Activated CD8-positive, alpha-beta T cell treated with anti-CD3 and anti-CD28 coated beads, Interleukin-2, amount 10 ng/mL, durations not matched to agents 7 days and 5 days (primary cell): ENCODE measurements at places on chromosomes 3 and 15.

DNA sequence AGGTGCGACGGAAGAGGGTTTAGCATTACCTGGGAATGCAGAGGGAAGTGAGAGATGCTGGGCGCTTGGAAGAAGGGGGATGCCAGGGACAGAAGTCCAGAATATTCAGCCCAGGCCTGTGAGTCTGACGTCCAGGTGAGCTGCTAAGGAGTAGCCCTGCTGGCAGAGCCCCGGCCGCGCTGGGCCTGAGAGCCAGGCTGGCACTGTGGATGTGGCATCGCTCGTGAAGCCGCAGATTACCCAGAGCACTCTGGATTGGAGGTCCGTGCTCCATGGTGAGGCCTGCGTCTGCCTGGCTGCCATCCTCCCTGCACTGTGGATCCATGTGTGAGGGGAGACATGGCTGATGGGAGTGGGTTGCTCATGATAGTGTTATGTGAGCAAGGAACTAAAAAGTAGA is 14.5 kb downstream of the MAN2A2 start:
- no peak overlapping the region for H3K27ac ChIP-seq
- H3K27me3 ChIP-seq, result no peaks in the 10 kb centered on the region
- peaks cover 80% of the 10 kb centered on the region for H3K36me3 ChIP-seq
- no peak overlapping the region for H3K4me3 ChIP-seq
- no peak for DNase-seq

- peaks cover 71% of the 10 kb centered on the region for H3K27me3 ChIP-seq
- H3K4me1 ChIP-seq, result peaks cover 7% of the 10 kb centered on the region
- peak within 1 kb of the TSS; percentile 21 for H3K4me3 ChIP-seq
Measured at GRCh38 chr3:36763850-36764703, at the start of gene DCLK3. Gene DCLK3 (minus strand): TSS chr3:36764553. CDS start chr3:36764263, 290 bp downstream.

GRCh38 chr15:88208396-88208795 is 48.1 kb downstream of the NTRK3 start:
- no peak overlapping the region for H3K27ac ChIP-seq
- no peaks in the 10 kb centered on the region for H3K36me3 ChIP-seq
- peaks cover 18% of the 10 kb centered on the region for H3K27me3 ChIP-seq
- DNase-seq, result no peak
- no peak overlapping the region for H3K4me3 ChIP-seq
- H3K4me1 ChIP-seq, result no peaks in the 10 kb centered on the region

DNA sequence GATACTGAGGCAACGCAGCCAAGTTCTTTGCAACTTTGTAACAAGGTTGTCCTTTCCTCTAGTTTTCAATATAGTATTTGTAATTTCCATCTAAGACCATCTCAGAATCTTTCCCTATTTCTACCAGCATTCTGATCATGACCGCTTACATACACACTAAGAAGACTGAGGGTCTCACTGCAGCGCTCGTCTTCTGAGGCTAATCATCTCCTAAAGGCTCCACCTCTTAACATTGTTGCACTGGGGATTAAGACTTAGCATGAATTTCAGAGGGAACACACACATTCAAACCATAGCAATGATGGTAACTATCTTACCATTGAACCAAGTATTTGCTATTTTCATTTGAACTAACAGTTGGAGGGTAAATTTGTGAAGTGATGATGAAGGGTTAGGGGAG is 463.3 kb upstream of the CCDC54 start:
- no peaks in the 10 kb centered on the region for H3K36me3 ChIP-seq
- H3K4me1 ChIP-seq, result no peaks in the 10 kb centered on the region
- H3K4me3 ChIP-seq, result no peak overlapping the region
- H3K27ac ChIP-seq, result no peak overlapping the region

GRCh38 chr15:79897701-79898113 is 893 bp upstream of the MTHFS start:
- DNase-seq, result peak; percentile 57
- peaks cover 60% of the 10 kb centered on the region for H3K4me1 ChIP-seq
- H3K4me3 ChIP-seq, result peak overlapping the region; percentile 82

- H3K27me3 ChIP-seq, result no peaks in the 10 kb centered on the region
- peaks cover 3% of the 10 kb centered on the region for H3K4me1 ChIP-seq
- no peaks in the 10 kb centered on the region for H3K36me3 ChIP-seq
Measured at GRCh38 chr3:105518203-105518602, 151.5 kb downstream of the ALCAM start.

DNA sequence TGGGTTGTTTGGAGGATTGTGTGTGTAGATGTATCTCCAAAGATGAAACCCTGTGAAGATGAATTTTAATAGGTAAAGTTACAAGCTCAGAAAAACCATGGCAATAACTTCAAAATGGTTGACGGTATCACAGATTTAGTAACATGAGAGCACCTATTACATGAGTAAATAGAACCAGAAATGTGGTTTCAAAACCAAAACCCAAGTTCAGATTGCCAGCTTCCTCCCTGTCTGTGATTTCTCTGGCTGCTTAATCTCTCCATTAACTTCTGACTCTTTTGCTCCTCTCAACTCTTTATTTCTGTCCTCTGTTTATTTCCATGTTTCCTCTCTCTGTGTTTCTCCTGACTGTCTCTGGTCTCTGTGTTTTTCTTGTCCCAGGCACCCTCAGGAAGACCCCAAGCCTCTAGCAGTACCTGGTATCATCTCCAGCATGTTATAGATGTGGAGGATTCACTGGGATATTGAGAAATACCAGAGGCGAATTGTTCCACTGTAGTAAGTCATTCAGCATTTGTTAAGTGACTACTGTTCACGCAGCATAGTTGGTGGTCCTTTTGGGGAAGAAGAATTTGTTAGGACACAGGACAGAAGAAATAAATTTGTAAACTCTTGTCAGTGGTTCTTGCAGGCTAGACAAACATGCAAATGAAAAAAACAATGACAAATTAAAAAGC is 138.8 kb downstream of the BBX start:
- H3K36me3 ChIP-seq, result no peaks in the 10 kb centered on the region
- H3K4me3 ChIP-seq, result no peak overlapping the region
- peaks cover 11% of the 10 kb centered on the region for H3K4me1 ChIP-seq
- H3K27ac ChIP-seq, result no peak overlapping the region
- no peak for DNase-seq
- H3K27me3 ChIP-seq, result no peaks in the 10 kb centered on the region

- DNase-seq, result no peak
- peaks cover 1% of the 10 kb centered on the region for H3K27me3 ChIP-seq
- no peak overlapping the region for H3K4me3 ChIP-seq
- no peaks in the 10 kb centered on the region for H3K36me3 ChIP-seq
- peaks cover 2% of the 10 kb centered on the region for H3K4me1 ChIP-seq
- no peak overlapping the region for H3K27ac ChIP-seq
Measured at GRCh38 chr3:171000281-171000680, 26.2 kb downstream of the SLC2A2 start.

DNA sequence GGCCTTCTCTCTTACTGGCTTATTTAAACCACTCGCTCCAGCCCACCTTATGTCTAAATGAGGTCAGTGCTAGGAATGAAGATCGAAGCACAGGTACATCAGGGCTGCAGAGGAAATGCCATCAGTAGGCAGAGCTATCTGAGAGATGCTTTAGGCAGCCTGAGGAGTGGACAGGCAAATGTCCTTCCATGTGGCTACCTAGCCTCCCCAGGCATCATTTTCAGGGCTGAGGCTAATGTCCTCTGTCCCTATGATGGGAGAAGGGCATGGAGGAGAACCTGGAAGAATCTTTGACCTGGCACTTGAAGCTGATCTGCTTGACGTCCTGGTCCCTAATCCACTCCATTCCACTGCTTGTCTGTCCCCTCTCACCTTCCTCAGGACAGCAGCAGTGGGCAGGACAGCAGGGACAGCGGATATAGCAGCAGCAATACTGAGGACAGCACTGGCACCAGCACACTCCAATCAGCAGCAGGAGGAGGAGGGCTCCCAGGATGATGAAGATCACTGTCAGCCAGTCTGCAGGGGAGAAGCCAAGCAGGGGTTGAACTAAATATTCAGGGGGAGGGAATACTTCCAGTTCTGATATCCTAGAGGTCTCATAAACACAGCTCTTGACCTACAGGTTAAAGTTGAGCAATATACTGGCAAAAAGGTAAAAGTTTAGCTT is 21.0 kb downstream of the ILDR1 start:
- DNase-seq, result no peak
- H3K27ac ChIP-seq, result no peak overlapping the region
- H3K27me3 ChIP-seq, result peaks cover 12% of the 10 kb centered on the region
- no peaks in the 10 kb centered on the region for H3K36me3 ChIP-seq
- H3K4me1 ChIP-seq, result peaks cover 8% of the 10 kb centered on the region

GRCh38 chr3:155853214-155854140 is 750 bp downstream of the SLC33A1 start:
- peak overlapping the region; percentile 99 for H3K27ac ChIP-seq
- H3K4me3 ChIP-seq, result peak overlapping the region; percentile 91
- H3K4me1 ChIP-seq, result peaks cover 35% of the 10 kb centered on the region
- peak; percentile 47 for DNase-seq

GRCh38 chr15:69524296-69524695 is 71.7 kb downstream of the RPLP1 start:
- no peak overlapping the region for H3K27ac ChIP-seq
- H3K4me1 ChIP-seq, result peaks cover 5% of the 10 kb centered on the region

DNA sequence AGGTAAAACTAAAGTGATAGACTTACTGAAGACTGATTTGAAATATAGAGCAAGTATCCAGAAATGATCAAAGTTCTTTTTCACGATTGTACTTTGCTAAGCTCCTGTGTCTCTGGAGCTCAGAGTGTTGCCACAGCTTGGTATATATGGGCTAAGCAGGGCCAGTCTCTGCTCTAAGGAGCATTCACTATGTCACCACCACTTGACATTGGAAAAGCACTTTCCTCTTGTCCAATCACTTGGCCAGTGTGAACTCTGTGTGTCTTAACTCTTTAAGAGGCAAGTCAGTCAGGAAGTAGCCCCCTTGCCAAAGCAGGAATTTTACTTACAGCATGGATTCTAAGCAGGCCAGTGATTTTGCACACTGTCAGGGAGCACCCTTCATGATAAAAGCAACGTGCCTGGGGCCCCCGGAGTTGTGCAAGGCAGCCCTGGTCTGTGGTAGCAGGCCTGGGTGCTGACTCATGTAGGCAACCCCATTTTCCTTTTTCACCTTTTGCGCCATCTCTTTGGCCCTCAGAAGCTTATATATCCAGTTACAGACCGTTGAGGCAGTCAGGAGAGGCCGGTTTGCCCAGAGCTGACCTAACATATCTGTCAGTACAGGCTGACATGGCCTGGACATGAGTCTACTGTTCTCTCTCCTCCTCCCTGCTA is 73.0 kb downstream of the HCN4 start:
- no peak overlapping the region for H3K4me3 ChIP-seq
- DNase-seq, result no peak
- no peak overlapping the region for H3K27ac ChIP-seq
- no peaks in the 10 kb centered on the region for H3K27me3 ChIP-seq

- no peaks in the 10 kb centered on the region for H3K27me3 ChIP-seq
- no peaks in the 10 kb centered on the region for H3K4me1 ChIP-seq
- H3K27ac ChIP-seq, result no peak overlapping the region
- no peak for DNase-seq
Measured at GRCh38 chr15:100500226-100500990, 28.3 kb downstream of the CERS3 start.

- peaks cover 17% of the 10 kb centered on the region for H3K4me1 ChIP-seq
- H3K36me3 ChIP-seq, result no peaks in the 10 kb centered on the region
- no peak overlapping the region for H3K27ac ChIP-seq
- no peak for DNase-seq
- peaks cover 13% of the 10 kb centered on the region for H3K27me3 ChIP-seq
- H3K4me3 ChIP-seq, result no peak overlapping the region
Measured at GRCh38 chr3:171566803-171567422, 106.7 kb upstream of the TNIK start.

DNA sequence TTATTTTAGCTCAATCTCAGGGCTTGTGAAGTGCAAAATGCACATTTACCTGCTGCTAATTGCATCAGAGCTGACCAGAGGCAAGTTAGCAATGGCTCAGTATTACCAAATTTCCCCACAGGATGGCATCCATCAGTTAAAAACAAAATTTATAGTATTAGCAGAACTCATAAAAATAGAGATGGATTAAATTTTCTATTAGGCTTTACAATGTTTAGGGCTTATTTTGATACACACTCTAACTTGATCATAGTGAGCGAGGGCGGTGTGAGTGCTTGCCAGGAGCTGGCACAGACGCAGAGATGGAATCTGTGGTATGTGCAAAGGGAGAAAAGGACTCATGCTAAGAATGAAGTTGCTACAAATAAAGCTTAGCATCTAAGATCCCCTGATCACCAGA is 241.0 kb downstream of the NSUN3 start:
- H3K27me3 ChIP-seq, result no peaks in the 10 kb centered on the region
- no peaks in the 10 kb centered on the region for H3K36me3 ChIP-seq
- H3K4me3 ChIP-seq, result no peak overlapping the region
- H3K4me1 ChIP-seq, result no peaks in the 10 kb centered on the region
- no peak for DNase-seq

DNA sequence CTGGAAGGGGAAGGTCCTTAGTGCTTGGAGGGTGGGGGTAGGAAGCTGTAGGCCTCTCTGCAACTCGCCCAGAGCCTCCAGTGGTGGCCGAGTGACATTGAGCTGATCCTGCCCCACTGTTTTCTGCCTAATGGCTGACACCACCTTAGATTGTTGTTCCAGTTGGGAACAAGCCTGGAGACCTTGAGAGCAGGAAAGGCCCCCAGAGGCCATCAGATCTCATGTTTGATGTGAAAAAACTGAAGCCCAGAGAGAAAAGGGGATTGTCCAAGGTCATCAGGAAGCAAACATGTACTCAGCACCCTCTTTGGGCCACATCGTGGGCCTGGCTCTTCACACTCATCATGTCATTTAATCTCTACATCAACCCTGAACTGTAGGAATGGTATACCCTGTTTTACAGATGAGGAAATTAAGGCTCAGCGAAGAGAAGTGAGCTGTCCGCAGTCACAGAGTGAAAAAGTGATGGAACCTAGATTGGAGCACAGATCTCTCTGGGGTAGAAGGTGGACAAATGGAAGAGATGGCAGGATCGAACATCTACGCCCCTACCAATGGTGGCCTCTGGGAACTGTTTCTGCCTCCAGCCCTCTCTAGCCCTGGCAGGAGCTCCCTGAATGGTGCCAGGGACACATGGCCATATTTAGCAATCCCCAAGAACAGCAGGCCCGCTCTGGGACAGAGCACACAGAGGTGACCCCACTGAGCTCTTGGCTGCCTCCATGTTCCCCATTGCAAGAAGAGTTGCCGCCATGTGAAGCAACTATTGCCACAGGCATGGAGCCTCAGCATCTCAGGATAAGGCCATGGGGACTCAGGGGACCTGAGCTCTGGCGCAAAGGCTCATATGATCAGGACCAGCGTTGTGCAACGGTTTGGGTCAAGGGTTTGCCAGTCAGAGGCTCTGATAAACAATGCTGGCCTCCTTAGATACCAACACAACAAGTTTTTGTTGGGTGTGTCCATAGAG is 31.6 kb upstream of the TSEN2 start:
- no peak for DNase-seq
- H3K36me3 ChIP-seq, result no peaks in the 10 kb centered on the region
- H3K4me3 ChIP-seq, result no peak overlapping the region
- H3K4me1 ChIP-seq, result no peaks in the 10 kb centered on the region
- no peaks in the 10 kb centered on the region for H3K27me3 ChIP-seq

DNA sequence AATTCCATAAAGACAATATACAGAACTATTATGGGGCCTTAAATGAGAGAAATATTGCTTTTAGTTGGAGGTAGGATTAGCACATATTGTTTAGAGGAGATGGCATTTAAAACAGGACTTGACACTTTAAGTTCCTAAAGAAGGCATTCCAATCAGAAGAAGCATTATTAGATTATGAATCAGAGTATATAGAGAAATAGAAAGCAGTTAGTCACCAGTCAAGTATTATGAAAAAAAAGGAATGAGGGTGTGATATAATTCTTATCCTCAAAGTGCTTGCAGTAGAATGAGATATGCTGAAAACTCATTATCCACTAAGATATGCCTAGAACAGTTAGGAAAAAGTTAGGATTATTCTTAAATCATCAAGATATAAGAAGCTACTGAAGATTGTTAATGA is 456.2 kb downstream of the ZNF385D start:
- no peak overlapping the region for H3K27ac ChIP-seq
- no peak overlapping the region for H3K4me3 ChIP-seq
- H3K36me3 ChIP-seq, result no peaks in the 10 kb centered on the region
- DNase-seq, result no peak
- H3K4me1 ChIP-seq, result no peaks in the 10 kb centered on the region
